Right lung (tissue), 10 donors: ENCODE measurements at places on chromosomes 13 and 19. TPM values are rescaled to one million over a fixed set of nuclear protein-coding genes. Genes with fewer than 3 reads are reported as not detected.

The COL4A1 gene
- 456 TPM for polyA plus RNA-seq

The TMEM259 gene
- polyA plus RNA-seq: 76.0 TPM

DNA sequence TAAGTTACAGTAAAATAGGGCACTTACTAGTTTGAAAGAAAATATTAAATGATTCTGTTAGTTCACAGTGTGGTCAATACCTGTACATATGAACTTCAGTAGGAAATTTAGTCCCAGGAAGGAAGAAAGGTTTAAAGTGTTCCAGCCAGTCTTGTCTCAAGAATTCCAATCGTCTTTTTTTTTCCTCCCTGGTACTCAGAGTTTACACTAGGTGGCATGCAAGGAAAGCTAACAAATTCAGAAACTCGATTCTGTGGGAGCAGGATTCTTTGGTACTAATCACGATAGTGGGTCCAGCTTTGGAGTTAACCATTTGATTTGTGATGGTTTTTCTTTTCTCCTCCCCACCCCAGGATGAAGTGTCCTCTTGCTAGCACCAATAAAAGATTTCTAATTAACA, 43.6 kb downstream of the POLR1D start:
- DNase-seq: no peak

DNA sequence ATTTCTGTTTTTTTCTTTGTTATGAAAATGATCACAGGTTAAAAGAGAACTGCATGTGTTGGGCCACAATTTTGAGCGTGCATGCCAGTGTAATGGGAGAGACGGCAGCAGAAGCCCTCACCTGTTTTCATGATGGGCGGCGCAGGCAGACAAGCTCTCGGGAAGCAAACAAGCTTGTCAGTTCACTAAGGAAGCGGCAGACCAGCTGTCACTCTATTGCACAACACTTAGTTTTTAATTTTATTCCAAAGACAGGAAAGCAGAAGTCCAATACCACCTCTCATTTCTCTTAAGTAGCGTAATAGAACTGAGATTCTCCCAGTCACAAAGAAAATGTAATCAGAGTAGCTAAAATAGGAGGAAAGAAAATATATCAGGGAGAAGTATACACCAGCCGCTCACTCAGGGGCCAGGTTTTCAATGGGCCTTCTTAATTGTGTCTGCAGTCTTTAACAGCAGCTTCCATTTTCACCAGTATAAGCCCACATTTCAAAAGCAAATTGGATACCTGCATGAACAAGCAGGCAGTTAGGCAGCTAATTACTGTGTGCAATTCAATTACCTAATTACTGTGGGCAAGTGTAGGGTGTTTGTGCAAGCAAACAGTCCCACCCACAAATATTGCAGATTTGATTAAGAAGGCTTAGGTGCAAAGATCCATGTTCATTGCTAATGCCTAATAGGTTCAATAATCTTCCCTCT, 711.4 kb downstream of the DIAPH3 start:
- DNase-seq: no peak

GRCh38 chr19:33143897-33144405, 12.0 kb downstream of the WDR88 start:
- DNase-seq: peak; percentile 51

- no peak for DNase-seq
These were observed 8.0 kb downstream of the C19orf25 start for GRCh38 chr19:1471010-1471514.

DNA sequence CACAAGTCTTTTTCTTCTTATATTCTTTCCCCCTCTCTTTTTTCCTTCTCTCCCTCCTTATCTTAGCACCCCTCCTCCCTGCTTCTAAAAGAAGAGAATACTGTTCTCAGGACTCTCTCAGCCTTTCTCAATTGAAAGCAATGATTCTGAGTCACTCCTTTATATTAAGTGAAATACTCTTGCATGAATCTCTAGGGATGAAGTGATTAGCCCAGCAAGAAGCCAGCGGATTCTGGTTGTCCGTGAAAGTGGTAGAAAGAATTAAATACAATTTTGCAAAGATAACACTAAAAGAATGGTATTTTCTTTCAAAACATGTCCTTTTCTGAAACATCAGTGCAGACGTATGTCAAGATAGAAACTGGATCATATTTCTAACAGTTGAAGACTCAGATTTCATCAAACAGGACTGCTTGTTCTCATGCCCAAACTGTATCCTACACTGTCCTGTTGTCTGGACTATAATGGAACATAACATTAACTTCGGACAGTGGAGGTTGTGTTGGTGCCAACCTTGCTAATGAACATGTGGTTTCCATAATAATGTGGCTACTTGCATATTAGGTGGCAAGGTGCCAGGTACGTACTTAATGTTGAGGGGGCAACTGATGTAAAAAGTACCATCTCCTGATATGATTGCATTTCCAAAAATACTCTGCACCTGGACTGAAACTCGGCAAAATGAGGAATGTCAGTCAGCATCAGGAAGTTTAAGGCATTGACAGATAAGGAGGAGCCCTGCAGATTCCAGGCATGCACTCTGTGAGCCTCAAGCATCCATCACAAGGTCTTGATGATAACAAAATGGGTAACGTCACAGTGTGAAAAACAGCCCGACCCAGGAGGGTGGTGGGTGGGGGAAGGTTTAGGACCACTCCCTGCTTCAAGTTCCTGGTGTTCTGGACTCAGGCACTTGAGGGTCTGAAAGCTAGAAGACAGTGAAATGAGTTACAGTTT, 357.2 kb downstream of the DLEU7 start:
- DNase-seq: no peak

GRCh38 chr19:4089400-4089908, 22.8 kb upstream of the ZBTB7A start:
- no peak for DNase-seq

DNA sequence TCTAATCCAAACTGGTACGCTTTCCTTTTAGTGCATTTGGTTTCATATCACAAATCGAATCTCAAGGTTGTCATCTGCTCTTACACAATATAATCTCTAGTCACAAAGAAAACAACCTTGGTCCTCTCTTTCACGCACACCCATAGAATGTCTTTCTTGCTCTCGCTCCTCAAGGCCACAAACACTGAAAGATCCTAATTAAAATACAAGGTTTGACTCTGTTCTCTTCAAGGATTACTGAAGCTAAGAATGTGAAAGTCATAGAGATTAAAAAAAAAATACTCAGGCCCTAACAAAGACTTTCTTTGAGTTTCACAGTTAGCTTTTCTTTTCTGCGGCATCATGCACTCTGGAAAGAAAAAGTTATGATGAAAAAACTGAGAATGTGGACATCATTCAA, 891.5 kb downstream of the EFNB2 start:
- no peak for DNase-seq

DNA sequence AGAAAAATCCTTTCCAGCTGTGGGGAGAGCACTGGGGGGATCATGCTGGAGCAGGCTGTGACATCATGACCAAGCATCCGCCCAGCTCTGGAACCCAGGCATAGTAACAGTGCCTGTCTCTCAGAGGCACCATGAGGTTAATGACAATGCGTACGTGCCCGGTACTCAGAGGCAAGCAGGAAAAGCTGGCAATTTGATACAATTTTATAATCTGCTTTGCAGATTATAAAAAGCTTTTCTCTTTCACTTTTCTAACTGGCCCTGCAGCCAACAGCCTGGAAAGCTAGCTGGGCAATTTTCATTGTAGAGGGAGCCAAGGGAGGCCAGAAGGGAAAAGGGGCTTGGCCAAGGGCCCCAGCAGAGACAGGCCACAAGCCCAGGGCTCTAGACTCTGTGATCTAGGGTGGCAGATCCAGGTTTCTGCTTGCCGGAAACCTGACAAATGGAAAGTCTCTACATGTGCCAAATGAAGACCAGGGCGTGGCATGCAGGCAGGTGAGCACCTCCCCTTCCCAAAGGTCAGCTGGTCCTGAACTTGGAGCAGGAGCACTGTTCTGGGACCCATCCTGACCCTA, 22.7 kb downstream of the VRK3 start:
- no peak for DNase-seq

DNA sequence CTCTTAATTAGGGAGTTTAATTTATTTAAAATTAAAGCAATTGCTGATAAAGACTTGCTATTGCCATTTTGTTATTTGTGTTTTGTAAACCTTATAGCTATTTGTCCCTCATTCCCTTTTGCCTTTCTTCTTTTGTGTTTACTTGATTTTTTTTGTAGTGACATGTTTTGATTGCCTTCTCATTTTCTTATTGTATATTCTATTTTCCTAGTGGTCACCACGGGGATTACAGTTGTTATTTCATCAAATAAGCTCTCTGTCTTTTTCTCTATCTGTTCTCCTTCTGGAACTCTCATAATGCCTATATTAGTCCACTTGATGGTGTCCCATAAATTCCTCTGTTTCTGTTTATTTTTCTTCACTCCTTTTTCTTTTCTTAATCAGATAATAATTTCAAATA, 64.4 kb upstream of the FRY start:
- DNase-seq: no peak

The CEACAM7 gene
- not detected for polyA plus RNA-seq

- DNase-seq: no peak
These were observed 7.3 kb downstream of the C19orf53 start for GRCh38 chr19:13781547-13781946.

GRCh38 chr19:50493171-50493570, 16.5 kb upstream of the GARIN5A start:
- DNase-seq: no peak

The SELENOV gene
- 0.38 TPM for polyA plus RNA-seq

DNA sequence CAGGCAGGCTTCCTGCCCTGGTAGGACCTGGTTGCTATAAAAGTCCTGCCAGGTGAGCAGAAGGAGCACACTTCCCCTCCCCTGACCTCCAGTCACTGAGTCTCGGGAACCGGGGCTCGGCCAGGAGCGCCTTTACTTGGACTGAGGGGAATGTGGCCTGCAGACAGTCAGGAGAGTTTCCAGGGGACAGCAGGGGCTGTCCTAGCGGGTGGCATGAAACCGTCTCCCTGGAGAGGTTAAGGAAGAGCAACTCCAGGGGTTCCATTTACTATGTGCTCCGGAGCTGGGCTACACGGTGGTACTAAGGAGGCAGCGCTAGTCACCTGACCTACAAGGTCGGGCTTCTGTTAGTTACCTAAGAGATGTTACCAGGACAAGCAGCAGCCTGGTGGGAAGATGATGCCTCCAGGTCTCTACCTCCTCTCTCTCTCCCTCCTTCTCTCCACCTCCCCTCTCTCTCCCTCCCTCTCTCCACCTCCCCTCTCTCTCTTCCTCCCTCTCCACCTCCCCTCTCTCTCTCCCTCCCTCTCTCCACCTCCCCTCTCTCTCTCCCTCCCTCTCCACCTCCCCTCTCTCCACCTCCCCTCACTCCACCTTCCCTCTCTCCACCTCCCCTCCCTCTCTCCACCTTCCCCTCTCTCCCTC, 4.1 kb upstream of the CNOT3 start:
- DNase-seq: peak; percentile 45

The ZNF534 gene
- polyA plus RNA-seq: 0.38 TPM

The ETV2 gene
- polyA plus RNA-seq: 2.2 TPM

- DNase-seq: no peak
These were observed 5.2 kb upstream of the F10 start for GRCh38 chr13:113117335-113117872.

The OR10H5 gene
- polyA plus RNA-seq: 0.08 TPM

The PCSK4 gene
- polyA plus RNA-seq: 3.7 TPM

- no peak for DNase-seq
These were observed 149.0 kb upstream of the ZNF536 start for GRCh38 chr19:30222992-30223865.

The CLDND2 gene
- polyA plus RNA-seq: 0.83 TPM

GRCh38 chr13:59666504-59666903, 497.2 kb downstream of the DIAPH3 start:
- no peak for DNase-seq

- peak; percentile 2 for DNase-seq
These were observed at the start of gene SIGLEC6 for GRCh38 chr19:51531349-51532315. SIGLEC6 (minus strand) TSS chr19:51531670; CDS start chr19:51531648, 22 bp downstream.

The ZNF560 gene
- 0.21 TPM for polyA plus RNA-seq

DNA sequence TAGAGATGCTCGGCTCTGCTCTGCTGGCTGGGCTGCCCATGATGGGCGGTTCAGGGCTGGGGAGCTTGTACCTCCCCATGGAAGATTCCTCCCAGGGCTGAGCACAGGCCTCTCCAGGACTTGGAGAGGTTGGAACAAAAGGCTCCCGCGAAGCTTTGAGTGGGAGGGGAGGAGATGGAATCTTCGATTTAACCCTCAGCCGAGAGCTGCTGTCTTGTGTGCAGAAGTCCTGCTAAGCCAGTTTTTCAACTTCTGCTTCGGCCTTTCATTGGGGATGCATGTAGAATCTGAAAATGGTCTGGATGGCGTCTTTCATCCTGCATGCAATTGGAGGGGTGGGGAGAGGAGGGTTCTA, 163.3 kb downstream of the KDM4B start:
- DNase-seq: peak; percentile 46

DNA sequence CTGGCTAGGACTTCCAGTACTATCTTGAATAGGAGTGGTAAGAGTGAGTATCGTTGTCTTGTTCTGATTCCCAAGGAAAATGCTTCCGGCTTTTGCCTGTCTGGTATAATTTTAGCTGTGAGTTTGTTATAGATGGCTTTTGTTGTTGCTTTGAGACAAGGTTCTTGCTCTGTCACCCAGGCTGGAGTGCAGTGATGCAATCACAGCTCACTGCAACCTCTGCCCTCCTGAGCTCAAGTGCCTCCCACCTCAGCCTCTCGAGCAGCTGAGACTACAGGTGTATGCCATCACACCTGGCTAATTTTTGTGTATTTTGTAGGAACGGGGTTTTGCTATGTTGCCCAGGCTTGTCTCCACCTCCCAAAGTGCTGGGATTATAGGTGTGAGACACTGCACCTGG, 6.1 kb upstream of the ZNF543 start:
- DNase-seq: no peak

- DNase-seq: no peak
These were observed 17.1 kb upstream of the CLC start for GRCh38 chr19:39754971-39755370.
